Fibroblast of skin of left biceps (primary cell): ENCODE measurements at places on chromosomes 13 and 19.

DNA sequence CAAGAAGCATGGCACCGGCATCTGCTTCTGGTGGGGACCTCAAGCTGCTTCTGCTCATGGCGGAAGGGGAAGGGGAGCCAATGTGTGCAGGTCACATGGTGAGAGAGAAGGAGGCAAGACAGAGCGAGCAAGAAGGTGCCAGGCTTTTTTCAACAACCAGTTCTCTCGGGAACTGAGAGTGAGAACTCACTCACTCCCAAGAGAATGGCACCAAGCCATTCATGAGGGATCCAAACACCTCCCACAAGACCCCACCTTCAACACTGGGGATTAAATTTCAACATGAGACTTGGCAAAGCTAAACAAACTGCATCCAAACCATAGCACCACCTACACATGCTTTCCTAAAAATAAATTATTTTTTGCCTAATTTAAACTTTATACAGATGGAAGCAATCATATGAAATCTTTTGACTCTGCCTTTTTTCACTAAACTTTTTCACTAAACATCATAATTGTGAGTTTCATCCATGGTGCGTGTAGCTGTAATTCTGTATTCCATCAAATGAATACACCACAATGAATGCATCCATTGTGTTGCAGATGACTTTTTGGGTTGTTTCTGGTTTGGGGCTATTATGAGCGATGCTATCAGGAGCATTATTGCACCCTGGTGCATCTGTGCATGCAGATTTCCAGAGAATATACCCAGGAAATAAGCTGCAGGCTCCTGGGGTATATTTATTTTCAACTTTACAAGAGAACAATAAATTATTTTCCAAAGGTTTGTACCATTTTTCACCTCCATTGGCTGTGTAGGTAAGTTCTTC, 14.6 kb upstream of the IPO5 start:
- DNase-seq: no peak

DNA sequence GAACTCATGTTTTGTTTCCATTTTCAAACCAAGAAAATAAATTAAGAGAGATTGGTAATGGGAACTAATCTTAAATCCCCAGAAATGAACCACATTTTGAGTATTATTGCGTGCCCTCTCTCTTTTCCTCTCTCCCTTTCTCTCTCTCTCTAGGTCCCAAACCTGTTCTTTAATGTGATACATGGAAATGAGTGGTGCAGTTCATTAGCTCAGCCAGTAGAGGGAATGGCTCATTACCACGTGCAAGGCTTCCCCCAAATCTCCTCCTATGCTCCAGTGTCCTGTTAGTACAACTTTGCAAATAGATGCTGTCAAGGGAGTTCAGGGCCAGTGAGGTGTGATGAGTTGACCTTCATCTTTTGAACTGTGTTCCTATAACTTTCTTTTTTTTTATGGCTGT, 178.4 kb downstream of the FGF9 start:
- no peak for DNase-seq

DNA sequence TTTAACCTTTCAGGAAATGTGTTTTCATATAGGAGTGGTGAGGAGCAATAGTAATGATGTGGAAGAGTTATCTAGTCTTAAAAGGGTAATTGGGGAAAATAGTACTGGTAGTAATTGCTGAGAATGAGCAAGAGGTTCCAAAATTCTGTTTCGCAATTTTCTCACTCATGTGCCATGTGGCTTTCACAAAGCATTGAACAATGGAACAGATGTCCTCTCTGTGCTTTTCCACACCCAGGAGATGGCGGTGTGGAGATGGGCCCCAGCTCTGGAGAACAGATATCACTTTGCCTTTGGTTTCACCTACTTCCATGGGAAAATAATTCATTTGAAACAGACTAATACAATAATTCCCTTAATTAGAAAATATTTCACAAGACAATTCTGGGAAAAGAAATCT, 170.0 kb upstream of the SLC10A2 start:
- DNase-seq: peak; percentile 2

DNA sequence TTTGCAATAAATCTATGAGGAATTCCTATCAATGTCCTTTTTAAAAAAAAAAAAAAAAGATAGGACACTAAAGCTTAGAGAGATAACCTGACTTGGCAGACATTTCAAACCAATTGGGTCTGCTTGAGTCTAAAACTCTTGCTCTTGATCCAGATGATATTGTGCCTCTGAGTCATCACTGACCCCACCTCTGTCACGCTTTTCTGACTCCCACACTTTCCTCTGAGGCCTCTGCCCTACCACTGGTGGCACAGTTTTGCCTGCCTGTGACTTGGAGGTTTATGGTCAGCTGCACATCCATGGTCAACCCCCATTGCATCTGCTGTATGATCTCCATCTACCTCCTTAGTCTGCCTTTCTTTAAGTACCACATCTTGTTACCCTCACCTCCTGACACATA, 328.7 kb downstream of the SPRY2 start:
- DNase-seq: no peak

DNA sequence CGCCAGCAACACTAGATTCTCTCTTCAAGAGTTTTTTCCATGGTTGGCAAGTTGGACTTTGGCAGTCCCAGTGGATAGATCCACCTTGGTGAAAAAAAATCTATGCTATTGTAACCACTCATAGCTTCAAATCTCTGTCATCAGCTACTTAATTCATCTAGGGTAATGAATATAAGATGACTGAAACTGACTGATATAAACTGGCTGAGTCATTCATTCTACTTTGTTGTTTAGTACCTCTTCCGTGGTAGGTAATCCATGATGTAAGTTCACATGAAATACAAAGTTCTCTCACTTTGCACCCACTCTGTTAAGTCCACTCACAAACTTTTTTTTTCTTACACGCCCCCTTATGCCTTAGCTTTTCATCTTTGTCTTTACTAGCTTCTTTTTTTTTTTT, 1381.5 kb downstream of the SLITRK5 start:
- DNase-seq: no peak

DNA sequence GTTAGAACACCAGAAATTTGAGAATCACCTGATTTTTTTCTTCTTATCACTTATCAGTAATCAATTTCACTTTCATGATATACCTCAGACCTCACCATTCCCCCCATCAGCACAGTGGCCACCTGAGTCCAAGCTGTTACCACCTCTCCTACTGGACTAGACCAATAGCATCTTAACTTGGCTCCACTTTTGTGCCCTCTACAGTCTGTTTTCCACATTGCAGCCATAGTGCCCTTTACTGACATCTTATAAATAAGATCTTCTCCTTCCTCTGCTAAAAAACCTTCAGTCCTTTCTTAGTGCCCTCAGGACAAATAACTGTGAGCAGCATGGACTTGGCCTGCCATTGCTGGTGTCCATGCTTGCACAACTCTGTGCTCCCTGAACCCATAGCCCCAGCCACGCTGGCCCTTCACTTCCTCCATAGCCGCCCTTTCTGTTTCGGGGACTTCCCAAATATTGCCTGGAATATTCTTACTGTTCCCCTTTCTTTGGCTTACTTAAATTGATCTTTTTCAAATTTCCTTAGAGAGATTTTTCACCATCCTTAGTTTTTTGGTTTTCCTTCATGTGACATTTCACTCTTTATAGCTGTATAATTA, 380.8 kb downstream of the LMO7 start:
- DNase-seq: no peak

DNA sequence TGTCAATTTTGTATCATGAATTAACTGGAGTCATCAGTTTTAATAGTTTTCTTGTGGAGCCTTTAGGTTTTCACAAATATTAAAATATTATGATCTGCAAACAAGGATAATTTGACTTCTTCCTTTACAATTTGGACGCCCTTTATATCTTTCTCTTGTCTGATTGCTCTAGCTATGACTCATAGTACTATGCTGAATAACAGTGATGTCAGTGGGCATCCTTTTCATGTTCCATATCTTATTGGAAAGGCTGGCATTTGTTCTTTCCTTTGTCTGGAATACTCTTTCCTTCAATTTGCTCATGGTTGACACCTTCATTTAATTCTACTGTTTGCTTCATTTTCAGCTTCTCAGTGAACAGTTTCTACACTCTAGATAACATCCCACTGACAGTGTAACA, 1129.3 kb downstream of the SLITRK5 start:
- no peak for DNase-seq
